ENCODE measurements at places on chromosomes 12 and 14.

- no peak for DNase-seq
Observed at GRCh38 chr12:79959484-79959883, 24.6 kb upstream of the PPP1R12A start.

GRCh38 chr12:71556875-71557274, 106.8 kb downstream of the ZFC3H1 start:
- no peak for DNase-seq

- no peak for DNase-seq
Observed at GRCh38 chr14:24630087-24630871, 3.7 kb downstream of the GZMB start.

DNA sequence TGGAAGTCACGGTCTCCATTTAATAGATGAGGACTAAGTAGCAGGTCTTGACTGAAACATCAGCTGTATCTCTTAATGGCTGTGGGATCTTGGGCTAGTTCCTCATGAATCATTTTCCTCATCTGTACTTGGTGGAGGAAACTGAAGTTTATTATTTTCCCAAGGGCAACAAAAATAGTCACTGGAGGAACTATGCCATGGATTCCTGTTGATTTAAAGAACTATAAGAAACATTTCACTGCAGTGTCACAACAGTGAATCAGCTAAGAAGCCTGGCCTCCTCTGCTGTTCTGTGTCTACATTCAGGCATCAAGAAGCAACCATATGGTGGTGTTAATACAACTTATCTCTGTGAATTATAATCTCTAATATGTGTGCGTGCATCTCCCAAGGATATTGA, 200.5 kb downstream of the STXBP6 start:
- DNase-seq = no peak

DNA sequence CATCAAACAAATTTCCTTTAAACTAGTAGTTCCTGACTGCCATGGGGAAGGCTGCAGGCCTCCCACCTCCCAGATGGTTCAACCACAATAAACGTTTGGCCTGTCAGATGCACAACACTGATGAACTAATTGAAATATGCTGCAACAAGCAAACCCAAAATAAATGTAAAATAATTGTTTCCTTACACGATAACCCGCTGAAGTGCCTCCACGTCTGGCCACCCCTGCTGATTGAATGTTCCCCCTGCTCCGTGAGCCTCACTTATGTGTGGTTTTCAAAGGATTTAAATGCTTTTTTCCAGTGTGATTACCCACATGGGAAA, 8.4 kb downstream of the PITPNM2 start:
- DNase-seq = no peak

DNA sequence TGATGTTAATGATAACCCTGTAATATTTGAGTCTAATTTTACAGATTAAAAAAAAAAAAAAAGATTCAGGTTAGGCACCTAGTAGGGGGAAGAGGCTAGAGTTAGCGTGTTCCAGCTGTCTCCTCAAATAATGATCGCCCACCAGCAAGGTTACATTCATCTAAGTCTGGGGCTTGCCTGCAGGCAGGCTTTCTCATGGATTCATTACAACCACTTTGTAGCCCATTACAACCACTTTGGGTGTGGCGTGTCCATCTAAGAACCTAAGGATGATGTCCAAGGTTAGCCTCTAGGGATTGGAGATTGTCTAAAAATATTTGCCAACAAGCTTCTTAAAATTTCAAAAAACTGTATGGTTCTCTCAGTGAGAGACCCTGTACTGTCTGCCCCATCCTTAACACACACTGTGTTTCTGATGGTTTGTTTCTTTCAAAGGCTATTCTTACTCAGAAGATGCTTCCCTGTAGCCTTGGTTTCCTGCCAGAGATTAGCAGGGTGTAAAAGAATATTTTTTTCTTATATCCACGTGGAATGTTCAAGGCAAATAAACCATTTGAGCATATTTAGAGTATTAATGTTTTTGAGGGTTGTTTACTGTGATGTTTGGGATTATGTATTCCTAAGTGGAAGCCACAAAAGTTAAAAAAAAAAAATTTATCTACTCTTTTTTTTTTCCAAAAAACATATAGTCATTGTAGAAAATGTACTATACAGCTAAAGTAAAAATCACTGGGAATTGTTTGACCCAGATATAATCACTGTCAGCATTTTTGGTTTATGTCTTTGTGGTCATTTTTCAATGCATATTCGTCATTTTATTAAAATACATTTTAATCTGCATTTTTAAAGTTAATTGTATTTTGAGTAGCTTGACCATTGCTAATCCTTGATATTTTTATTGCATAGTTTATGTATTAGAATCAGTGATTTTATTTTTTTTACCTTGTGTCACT, 1.7 kb downstream of the DYNC1H1 start:
- no peak for DNase-seq

GRCh38 chr12:53070877-53071492, 8.2 kb downstream of the SPRYD3 start:
- no peak for DNase-seq

GRCh38 chr14:94056579-94057308, 24.3 kb downstream of the DDX24 start:
- no peak for DNase-seq

- no peak for DNase-seq
Observed at GRCh38 chr14:58954052-58954451, 234.4 kb upstream of the DAAM1 start.

DNA sequence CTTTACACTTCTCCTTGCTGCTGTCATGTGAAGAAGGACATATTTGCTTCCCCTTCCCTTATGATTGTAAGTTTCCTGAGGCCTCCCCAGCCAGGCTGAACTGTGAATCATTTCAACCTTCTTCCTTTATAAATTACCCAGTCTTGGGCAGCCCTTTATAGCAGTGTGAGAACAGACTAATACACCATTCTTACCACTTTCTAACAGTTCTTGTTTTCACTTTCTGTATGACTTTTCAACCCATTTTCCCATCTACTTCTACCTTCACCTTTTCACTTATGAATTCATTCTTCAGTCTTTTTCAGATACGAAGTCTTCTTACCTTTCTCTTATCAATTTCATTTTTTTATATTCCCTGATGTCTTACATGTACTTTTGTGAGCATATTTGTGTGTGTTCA, 55.1 kb downstream of the FOXA1 start:
- DNase-seq = no peak

DNA sequence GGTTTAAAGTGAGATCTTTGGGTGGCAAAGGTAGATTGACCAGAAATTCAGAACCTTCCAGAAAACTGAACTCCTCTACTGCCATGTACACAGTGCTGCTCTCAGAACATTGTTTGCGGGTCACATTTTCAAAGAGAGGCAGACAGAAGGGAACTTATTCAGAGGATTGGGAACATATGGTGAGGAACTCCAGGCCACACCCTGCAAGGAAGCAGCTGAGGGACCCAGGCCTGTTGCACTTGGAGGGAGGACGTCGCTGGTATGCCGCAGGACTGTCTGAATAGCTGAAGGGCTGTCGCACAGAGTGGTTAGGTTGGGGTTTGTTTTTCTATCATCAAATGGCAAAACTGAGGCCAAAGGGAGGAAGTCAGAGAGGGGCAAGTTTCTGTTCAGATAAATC, 441.1 kb downstream of the DPF3 start:
- no peak for DNase-seq

GRCh38 chr12:79121486-79121885, 256.9 kb downstream of the SYT1 start:
- DNase-seq = no peak

GRCh38 chr14:52868911-52869618, 77.7 kb upstream of the GNPNAT1 start:
- no peak for DNase-seq

DNA sequence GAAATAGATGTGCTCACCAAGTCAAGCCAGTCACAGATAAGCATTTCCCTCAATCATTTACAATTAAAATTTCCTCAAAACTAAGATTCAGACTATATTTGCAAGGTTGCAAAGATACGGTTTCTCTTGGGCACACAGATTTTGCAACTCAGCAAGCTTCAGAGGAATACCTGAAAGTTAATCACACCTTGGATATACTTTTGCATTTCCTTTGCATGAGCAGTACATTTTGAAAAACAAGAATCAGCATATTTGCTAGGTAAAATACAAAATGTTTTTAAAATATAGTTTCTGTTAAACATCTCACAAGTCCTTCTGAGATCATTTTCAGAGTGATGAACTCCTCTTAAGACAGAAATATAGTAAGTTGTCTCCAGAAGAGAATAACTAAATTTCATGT, 336.9 kb downstream of the DUSP6 start:
- DNase-seq = no peak

DNA sequence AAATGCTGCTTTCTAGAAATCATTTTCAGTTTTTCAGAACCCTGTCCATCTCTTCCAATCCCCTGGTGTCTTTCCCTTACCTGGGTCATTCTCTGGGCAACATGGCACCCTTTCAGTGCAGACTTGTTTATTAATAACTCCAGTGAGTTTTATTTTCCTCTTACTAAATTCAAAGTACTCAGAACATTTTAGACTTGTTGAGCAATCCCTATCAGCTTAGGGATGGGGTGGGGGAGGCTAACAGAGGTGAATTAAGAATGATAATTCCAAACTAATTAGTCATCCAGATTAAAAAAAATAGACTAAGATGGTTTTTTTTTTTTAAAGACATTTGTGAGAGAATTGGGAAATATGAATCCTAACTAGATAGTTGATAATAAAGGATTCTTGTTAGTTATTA, 10.7 kb downstream of the GPRC5A start:
- no peak for DNase-seq

DNA sequence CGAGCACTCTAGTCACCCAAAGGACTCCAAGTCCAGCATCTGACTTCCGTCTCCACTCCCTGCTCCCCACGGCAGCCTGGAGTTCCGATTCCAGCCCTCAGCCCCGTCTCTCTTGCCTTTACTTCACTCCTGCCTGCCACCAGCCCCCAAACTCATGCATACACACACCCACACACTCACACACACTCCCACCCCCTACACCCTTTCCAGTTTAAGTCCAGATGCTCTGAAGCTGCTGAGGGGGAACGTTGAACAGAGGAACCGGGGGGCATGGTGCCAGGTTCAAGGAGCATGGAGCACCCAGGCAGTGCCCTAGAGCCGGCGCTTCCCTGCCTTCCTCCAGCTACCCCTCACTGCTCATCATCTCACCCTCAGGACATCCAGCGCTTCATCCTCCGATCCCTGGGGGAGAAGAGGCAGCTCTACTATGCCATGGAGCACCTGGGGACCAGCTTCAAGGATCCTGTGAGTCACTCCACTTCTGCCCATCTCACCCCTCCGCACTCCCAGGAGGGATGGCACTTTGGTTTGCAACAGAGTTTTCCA, 3.3 kb downstream of the P3H3 start:
- DNase-seq = no peak

DNA sequence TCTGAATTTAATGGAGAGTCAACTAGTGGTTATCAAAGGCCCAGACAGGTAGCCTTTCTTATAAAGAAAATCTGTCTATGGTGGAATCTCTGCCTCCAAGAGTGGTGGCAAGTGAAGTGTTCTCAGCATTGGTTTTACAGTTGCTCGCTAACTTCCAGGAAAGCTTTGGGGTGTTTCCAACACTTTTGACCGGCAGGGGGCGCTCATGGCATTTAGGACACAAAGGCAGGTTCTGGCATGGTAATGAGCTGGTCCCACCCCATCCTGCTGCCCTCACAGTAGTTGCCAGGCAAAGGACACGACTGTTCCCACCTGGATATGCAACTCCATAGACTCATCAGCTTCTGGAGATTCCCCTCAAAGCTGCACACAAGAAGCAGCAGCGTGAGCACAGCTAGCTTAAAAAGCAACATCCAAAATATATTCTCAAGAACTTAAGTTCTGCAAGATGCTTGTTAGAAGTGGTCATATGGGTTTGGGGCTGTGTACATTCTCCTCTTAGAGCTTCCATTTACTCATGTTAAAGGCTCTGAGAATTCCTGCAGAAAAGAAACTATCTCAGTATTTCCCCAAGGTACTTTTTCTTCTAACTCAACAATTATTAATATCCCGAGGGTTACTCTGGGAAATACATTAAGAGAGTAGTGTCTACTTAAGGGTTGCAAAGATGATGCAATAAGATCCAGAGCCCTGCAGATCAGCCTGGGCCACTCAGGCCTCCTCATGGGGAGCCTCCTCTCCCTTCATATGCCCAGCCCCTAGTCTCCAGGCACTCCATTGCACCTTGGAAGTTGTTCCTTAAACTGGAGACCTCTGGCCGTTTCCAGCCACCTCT, 14.8 kb downstream of the PROX2 start:
- peak; percentile 94 for DNase-seq

DNA sequence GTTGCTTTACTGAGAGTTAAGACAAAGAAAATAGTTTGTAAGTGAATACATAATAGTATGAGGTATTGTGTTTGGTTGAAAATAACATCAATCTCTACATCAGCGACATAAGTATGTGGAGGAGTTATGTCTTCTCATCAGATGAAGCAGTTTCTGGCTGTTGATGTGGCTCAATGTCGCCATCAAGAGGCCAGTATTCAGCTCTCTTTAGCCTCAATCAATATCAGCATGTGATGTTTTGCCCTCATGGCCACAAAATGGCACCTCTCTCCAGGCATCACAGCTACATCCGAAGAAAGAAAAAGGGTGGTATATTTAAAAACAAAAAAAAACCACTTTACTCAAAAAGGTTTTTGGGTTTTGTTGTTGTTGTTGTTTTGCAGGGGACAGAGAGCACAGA, 302.3 kb upstream of the TMEM132C start:
- DNase-seq = no peak

GRCh38 chr12:33828326-33828725, 194.0 kb upstream of the ALG10 start:
- no peak for DNase-seq

DNA sequence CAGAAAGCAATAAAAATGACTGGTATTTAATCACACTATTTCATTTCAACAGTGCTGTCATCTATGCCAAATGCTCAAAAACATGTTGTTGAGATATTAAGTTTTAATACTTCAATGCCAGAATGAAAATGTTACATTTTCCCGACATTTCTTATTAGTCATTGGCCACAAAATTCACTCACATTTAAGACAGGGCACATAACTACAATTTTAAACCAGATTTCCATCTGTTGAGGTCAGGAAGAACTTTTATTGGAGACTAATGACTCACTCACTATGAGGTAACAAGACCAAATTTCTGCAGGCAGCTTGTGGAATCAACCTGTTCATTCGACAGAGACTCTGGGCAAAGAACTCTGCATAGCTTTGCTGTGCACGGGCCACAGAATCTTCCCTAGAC, 36.8 kb downstream of the PPTC7 start:
- DNase-seq = no peak

Data from Right ventricle myocardium inferior (tissue), 1 donor.